Activated naive CD8-positive, alpha-beta T cell treated with anti-CD3 and anti-CD28 coated beads for 36 hours (primary cell): ENCODE measurements at places on chromosomes 7 and 10. TPM values are rescaled to one million over a fixed set of nuclear protein-coding genes. Genes with fewer than 3 reads are reported as not detected.

TAF3 gene
- total RNA-seq: 16.8 TPM

PNLIP gene
- total RNA-seq: not detected

EPHA1 gene
- total RNA-seq: 3.4 TPM

ARHGEF35 gene
- total RNA-seq: 6.7 TPM

ADAM22 gene
- 2.3 TPM for total RNA-seq

GRCh38 chr7:90766814-90767564 is 170.9 kb downstream of the CDK14 start:
- no peak overlapping the region for H3K4me3 ChIP-seq
- H3K27me3 ChIP-seq: no peaks in the 10 kb centered on the region
- DNase-seq: no peak
- no peak overlapping the region for H3K27ac ChIP-seq

DNA sequence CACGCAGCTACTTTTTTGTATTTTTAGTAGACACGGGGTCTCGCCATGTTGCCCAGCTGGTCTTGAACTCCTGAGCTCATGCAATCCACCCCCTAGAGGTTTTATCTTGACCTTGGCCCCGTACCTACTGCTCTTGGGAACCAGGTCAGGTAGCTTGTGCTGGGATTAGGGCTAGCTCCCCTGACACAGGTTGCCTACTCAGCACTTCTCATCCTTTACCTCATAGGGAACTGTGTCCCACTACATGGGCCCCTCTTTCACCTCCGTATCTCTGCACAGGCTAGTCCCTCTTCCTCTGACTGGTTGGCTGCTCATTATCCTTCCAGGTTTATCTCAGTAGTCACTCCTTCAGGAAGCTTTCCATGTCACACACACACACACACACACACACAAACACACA is 58.0 kb upstream of the ITPRID1 start:
- DNase-seq: no peak
- no peaks in the 10 kb centered on the region for H3K4me1 ChIP-seq
- H3K27me3 ChIP-seq: no peaks in the 10 kb centered on the region
- no peaks in the 10 kb centered on the region for H3K36me3 ChIP-seq
- H3K27ac ChIP-seq: no peak overlapping the region

DNA sequence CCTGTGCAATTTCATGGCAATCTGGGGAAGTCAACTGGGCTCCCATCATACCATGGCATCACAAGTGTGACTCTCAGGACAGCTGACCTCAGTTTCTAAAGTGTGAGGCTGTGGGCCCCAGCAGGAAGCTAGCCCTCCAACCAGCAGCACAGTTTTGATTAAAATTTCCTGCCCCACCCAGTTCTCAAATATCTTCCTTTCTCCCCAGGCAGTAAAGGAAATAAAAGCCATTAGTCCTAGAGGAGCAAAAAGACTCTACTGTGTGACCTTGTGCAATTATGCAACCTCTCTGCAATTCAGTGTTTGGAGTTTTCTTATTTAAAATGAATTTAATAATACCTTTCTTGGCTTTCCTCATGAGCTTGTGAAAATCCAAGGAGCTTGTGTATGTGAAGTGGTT is 143.1 kb upstream of the CDCA7L start:
- no peaks in the 10 kb centered on the region for H3K36me3 ChIP-seq
- H3K4me1 ChIP-seq: peaks cover 3% of the 10 kb centered on the region
- H3K4me3 ChIP-seq: no peak overlapping the region
- H3K27me3 ChIP-seq: peaks cover 4% of the 10 kb centered on the region

DNA sequence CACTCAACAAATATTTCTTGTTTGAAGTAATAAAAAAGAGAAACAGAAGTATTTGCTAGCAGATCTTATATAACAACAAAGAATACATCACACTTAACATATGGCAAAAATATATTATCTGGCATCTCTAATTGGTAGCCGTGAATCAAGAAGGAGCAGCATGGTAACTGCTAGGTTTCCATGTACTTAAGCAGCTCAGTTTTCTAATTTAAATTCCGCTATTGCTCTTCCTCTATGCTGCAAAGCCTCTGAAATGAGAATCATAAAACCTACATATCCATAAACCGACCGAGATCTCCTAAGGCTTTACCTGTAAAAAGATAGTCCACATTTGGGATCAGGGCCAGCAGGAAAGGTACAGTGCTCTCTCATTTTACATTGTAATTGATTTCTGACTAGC is 76.6 kb upstream of the PTPRZ1 start:
- no peaks in the 10 kb centered on the region for H3K27me3 ChIP-seq
- H3K4me3 ChIP-seq: no peak overlapping the region
- no peaks in the 10 kb centered on the region for H3K4me1 ChIP-seq
- H3K36me3 ChIP-seq: no peaks in the 10 kb centered on the region

DNA sequence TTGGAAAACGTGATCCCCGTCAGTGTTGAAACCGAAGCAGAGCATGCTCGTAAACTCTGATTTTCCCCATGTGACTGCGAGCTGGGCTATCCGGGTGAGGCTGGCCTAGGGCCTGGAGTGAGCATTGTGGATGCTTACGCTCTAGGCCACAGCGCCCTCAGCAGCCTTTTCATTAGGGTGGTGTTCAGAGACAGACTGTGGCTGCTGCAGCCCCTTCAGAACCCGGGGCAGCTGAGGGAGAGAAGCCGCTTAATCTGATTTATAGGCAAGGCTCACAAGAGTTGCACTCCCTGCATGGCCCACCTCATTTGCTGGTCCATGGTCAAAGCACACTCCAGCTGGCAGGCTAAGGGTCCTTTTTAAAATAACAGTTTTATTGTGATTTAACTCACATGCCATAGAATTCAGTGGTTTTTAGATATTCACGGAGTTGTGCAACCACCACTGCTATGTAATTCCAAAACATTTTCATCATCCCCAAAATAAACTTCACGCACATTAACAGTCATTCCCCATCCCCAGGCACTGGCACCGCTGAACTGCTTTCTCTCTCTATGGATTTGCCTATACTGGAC is 72.5 kb downstream of the SYPL1 start:
- no peaks in the 10 kb centered on the region for H3K27me3 ChIP-seq
- peaks cover 29% of the 10 kb centered on the region for H3K4me1 ChIP-seq

DNA sequence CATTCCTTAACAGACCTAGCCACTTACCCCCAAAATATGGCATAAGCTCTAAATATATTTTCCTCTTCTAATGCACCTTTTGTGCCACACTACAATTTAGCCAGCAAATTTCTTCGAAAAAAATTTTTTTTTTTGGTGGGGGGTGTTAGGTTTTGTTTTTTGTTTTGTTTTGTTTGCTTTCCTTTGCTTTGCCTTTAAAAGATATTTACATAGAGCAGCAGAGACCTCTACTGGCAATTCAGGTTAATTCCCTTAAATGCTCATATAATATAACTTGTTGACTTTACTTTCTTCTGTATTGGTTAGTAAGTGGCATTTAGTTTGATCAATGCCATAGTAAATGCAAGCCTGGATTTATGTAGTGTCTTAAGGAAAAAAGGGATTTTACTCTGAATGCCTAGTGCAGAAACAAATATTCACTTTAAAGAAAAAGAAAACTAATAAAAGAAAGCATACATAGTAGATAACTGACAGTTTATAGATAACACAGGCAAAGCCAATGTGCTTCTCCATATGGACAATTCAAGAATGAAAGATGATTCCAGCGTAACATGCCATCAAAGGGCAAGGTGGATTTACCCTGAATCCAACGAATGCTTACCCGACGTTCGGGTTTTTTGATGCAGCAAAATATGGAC is 1250.6 kb downstream of the GATA3 start:
- H3K36me3 ChIP-seq: no peaks in the 10 kb centered on the region
- no peak for DNase-seq
- peaks cover 22% of the 10 kb centered on the region for H3K27me3 ChIP-seq
- H3K27ac ChIP-seq: no peak overlapping the region

- H3K27ac ChIP-seq: no peak overlapping the region
- DNase-seq: no peak
- no peak overlapping the region for H3K4me3 ChIP-seq
- no peaks in the 10 kb centered on the region for H3K36me3 ChIP-seq
- H3K27me3 ChIP-seq: peaks cover 4% of the 10 kb centered on the region
- H3K4me1 ChIP-seq: peaks cover 3% of the 10 kb centered on the region
These were observed 332.7 kb upstream of the MGMT start for GRCh38 chr10:129134371-129134770.
